BJ (cell line): ENCODE measurements at places on chromosomes 5 and 9.
A peak's percentile ranks its signal among the peaks of the same experiment; 100 is the strongest.

- DNase-seq: no peak
These were observed 1.1 kb downstream of the WDR5 start for GRCh38 chr9:134136996-134137299.

DNA sequence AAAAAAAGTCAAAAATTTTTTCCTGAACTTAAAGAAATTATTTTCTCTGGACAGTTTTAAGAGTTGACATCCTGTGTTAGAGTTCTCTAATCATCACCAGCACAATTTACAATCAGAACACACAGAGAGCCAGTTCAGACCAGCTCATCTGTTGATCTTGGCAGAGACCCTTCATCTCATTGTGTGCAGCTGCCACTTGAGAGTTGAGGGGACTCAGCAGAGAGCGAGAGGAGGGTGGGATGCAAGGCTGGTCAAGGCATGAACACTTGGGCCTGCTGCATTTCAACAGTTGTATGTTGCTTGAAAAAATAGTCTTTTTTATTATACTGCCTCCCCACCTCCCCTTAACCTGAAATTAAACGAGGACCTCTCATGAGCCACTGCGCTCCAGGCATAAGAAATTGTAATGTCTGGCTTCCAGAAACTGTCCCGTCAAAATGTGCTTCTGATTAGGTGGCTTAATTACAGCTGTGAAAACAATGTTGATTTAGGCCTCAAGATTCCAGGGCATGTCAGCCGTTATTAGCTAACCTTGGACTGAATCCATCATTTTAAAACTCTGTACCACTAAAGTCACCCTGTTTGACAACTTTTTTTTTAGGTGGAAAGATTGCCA lies 383.6 kb downstream of the CCDC171 start:
- peak; percentile 65 for DNase-seq

GRCh38 chr9:123684393-123685149 lies 245.4 kb downstream of the DENND1A start:
- DNase-seq: no peak

DNA sequence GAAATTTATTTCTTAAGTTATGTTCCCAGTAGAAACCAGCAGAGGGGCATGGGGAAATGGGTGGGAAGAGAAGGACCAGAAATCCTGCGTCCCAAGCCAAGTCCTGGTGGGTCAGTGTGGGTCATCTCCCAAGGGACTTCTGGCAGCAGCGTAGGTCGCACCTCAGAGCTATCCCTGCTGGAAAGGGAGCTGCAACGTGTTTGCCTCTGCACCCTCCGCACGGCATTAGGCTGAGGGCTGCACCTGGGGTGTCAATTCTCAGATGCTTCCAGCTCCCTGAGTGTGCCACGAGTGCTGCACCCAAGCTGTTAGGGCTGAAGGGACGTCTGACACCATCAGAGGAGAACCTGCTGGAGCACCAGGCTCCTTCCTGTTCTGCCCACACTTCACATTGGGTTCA lies 182.8 kb downstream of the CACNA1B start:
- DNase-seq: no peak

DNA sequence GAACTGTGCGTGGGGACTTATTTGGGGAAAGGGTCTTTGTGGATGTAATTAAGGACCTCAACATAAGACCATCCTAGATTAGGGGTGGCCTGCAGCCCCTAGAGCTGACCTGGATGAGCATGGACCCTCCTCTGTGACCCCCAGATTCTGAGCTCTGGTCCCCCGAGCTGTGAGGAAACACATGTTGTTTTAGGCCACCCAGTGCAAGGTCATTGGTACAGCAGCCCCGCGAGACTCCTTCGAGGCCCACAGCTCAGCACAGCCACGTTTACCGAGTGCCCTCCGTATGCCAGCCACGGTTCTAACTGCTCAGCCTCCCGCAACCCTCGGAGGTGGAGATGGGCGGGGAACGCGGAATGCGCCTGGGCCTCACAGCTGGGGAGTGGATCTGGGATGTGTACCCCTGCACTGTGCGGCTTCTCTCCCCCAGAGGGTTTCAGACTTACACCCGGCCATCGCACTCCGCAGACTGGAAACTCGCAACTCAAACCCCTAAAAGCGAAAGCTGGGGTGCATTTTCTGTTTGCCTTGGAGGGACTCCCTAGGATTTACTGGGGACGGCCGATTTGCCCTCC lies 4.5 kb upstream of the GPSM1 start:
- DNase-seq: no peak
